ENCODE measurements at places on chromosomes 3 and 15.

- DNase-seq: no peak
Observed at GRCh38 chr3:182692695-182693094, 100.6 kb upstream of the ATP11B start.

DNA sequence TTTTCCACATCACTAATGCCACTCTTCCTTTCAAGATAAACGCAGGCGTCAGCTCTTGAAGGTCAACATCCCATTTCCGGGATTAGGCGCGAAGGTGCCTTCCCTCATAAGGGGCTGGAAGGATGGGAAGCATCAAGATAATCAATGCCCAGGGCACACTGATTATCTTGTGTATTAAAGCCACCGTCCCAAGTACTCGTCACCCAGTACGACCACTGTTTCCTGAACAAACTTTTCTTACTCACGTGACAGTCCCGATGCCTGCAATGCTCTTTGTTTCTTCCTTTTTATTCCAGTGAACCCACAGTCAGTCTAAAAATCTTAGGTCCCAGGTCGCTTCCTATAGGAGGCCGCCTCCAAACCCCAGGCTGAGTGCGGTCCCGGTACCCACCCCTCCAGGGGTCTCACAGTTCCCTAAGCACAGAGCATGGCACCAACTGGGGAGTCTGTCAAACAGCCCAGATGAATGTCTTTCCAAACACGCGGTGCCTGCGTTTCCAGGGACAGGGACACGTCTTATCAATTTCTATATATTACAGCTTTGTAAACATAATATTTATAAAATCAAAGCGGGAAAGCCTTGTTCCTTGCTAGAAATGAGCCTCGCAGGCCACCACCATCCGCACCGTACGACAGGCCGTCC is 589 bp downstream of the ANAPC13 start:
- DNase-seq: peak; percentile 36

GRCh38 chr15:43852607-43853006 is 25.8 kb downstream of the WDR76 start:
- DNase-seq: no peak

GRCh38 chr3:58036293-58037032 is 28.2 kb downstream of the FLNB start:
- peak; percentile 32 for DNase-seq

DNA sequence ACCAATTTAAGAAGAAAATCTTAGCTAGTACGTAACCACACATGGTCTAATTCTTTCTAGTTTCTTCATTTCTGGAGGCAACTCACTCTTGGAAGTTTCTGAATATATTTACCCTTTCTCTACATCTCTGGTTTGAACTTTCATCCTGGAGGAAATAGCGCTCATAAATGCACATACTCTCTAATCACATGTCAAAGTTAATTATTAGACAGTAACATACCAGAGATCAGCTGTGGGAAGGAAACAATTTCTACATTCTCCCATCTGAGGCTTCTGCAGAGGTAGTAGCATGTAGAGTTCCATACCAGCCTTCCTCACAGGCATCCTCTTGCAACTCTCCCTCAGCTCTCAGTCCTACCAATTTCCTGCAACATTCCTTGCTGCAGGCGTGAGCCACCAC is 132.5 kb downstream of the RBPMS2 start:
- no peak for DNase-seq

DNA sequence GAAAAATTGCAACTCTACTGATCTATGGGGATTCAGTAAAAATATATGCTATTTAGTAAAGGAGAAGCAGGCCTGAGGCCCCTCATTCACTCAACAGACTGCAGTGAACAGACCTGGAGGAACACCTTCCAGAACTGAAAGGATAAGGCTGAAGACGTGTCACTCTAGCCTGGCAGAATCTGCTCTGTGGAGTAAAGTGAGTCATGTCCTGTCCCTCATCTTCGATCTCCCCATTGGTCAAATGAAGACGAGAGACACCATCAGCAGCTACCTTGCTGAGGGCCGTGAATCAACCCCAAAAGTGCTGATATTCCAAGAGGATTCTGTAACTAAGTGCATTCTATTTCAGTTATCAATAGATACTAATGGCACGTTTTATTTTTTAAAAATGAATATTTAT is 359.7 kb downstream of the FGF12 start:
- no peak for DNase-seq

DNA sequence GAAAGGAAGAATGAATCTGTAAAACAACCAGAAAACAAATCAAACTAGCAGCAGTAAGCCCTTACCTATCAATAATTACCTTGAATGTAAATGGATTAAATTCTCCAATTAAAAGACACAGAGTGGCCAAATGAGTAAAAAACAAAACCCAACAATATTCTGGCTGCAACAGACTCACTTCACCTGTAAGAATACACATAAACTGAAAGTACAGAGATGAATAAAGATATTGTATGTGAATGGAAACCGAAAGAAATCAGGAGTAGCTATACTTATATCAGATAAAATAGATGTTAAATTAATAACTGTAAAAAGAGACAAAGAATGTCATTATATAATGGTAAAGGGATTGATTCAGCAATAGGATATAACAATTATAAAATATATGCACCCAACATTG is 514.5 kb upstream of the DPPA4 start:
- no peak for DNase-seq

DNA sequence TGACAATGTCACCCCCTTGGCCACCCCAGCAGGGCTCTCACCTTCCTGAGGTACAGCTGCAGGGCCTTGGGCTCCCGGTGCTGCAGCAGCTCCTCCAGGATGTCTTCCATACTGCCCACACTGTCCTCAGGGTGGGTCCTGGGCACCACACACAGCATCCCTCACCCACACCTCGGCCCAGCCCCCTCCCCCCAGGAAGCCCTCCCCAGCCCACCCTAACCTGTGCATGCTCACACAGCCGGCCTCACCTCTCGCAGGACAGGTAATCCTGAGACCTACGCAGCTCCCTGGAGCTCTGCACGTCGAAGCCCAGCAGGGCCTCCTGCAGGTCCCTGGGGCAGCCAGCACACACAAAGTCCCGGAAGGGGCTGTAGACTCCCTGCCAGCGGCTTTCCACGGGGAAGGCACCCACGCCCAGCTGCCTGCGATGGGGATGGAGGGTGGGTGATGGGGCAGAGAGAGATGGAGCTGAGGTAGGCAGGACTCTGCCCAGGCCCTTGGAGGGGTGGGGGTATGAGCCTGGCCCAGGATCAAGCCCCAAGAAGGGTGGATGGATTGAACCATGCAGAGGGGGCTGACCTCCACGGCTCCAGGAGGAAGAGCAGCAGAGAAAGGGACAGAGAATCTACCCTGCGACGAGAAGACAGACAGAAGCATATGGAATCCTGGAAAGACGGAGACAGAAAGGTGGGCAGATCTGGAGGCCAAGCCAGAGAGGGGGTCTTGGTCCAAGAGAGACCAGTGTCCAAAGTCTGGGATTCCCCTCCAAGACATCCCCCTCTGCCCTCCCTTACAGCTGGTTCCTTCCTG is 16.7 kb downstream of the ALS2CL start:
- DNase-seq: no peak
